OCI-LY7 (cell line): ENCODE measurements at places on chromosomes 2 and 18. TPM values are rescaled to one million over a fixed set of nuclear protein-coding genes. Genes with fewer than 3 reads are reported as not detected.

WDPCP gene
- 29.3 and 29.6 TPM in 2 replicates for total RNA-seq

RNF181 gene
- 95.1 and 97.8 TPM in 2 replicates for total RNA-seq

IL36G gene
- not detected in 2 replicates for total RNA-seq

CXCR1 gene
- total RNA-seq, result not detected in 2 replicates

RBM45 gene
- 18.1 and 22.5 TPM in 2 replicates for total RNA-seq

MAP3K19 gene
- total RNA-seq, result not detected in 2 replicates

DSC2 gene
- total RNA-seq, result not detected in 2 replicates

LHCGR gene
- total RNA-seq, result not detected in 2 replicates

DNAJC27 gene
- 6.6 and 9.4 TPM in 2 replicates for total RNA-seq

ZNF396 gene
- total RNA-seq, result 0.87 and 1.1 TPM in 2 replicates

RRM2 gene
- total RNA-seq, result 313 and 324 TPM in 2 replicates

ACSL3 gene
- 83.2 and 83.4 TPM in 2 replicates for total RNA-seq

- DNase-seq, result no peak
Observed at GRCh38 chr2:240137596-240138253, 1.6 kb upstream of the COPS9 start.

DNA sequence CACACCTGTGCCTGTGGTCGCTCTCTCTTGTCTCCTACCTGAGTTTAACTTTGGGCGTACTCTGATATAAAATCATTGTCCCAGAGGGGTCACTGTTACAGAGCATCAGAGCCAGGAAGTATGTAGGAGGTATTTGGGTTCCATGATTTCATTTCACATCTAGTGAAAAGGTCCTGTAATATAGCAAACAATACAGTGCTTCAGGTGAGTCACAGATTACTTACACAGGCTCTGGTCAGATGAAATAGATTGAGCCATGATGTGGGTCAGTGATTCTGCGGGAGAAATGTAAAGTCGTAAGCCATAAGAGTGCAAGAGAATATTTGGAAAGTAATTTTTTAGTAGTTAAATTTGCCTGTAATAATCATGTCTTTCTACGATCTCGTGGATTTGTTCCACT, 70.2 kb downstream of the SOCS6 start:
- no peak for DNase-seq

- DNase-seq, result no peak
Observed at GRCh38 chr18:47830772-47831171, 99.7 kb downstream of the SMAD2 start.

DNA sequence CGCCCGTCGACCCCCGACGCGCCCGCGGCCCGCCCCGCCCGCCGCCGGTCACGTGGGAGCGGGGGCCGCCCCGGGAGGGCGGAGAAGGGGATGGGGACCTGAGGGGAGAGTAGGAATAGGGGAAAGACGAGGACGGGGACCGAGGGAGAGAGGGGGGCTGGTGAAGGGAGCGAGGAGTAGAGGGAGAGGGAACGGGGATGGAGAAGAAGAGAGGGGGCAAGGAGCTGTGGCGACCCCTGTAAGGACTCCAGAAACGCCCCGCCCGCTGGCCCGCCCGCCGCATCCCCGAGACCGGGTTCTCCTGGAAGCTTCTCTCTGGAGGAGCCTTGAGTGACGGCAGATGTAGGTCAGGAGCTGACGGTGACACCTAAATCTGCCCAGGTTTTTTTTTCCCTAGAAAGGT, 615 bp downstream of the ADNP2 start:
- peak; percentile 20 for DNase-seq

DNA sequence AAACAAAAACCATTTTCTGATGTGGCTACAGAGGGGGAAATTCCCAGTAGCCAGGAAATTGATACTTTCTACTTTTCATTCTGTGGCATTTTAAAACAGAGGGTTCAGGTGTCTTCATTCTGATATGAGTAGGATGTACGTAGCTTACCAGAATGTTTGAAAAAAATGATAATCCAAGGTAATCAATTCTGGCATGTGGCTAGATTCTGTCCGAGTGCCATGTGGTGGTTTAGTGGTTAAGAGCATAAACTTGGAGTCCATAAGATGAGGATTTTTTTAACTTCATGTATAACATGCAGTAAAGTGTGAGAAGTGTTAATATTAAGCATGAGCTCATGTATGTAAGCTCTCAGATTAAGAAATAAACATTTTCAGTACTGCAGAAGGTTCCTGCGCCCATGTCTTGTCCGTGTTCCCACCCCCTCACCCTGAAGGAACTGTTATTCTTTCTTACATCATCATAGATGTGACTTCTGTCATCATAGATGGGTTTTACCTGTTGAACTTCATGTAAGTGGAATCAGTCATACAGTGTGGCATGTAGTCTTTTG, 4.5 kb downstream of the B3GNT2 start:
- DNase-seq, result no peak

- no peak for DNase-seq
Observed at GRCh38 chr2:20931346-20931745, 108.4 kb upstream of the LDAH start.

DNA sequence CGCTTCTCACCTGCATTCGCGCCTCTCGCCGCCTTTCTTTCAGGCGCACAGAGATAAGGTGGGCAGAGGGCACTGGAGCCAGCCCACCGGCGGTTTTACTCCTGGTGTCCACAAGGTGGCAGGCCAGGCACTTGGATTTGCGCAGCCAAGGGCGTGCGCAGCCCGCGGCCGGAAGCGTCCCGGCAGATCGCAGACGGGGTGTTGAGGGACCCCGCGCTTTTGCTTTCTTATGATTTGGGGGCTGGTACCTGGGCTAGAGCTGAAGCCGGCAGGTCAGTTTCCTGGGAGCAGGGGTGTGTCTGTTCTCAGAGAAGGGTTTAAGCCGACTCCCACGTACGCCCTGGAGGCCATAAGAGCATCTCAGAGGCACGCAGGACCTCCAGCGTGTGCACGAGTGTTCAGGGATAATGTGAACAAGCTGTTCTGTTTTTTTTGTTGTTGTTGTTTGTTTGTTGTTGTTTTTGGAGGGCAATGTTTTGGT, 305.6 kb upstream of the CXCR4 start:
- DNase-seq, result peak; percentile 94

DNA sequence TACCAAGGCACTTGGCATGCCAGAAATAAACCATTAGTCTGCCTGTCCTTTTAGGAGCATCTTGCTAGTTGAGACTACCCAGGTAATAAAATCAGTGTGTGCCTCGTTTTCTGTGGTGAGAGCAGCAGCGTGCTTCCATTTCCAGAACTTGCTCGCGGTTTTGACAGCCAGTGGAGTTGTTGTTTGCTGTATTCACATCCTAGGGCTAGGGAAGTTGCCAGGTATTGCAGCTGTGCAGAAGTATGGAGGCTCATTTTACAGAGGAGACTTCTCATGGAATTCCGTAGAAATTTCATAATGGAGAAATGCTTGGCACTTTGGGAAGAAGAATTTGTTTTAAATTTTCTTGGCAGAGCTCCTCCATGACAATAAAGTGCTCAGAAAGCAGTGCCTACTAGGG, 1355.1 kb upstream of the ZEB2 start:
- DNase-seq, result no peak

DNA sequence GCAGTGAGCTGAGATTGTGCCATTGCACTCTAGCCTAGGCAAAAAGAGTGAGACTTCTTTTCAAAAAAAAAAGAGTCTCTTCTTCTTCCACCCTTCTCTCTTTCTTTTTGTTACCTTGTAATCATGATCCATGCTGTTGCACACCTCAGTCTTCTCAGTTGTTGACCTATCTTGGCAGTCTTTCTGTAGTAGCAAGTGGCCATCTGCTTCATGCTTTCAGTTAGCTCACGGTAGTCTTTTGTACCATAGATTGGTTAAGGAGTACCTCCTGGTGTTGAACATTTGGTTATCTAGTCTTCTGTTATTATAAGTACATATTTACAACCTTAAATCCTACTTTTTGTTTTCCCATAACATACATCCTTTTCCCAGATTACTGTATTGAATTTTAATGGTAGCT, 3.1 kb downstream of the GORASP2 start:
- DNase-seq, result no peak

DNA sequence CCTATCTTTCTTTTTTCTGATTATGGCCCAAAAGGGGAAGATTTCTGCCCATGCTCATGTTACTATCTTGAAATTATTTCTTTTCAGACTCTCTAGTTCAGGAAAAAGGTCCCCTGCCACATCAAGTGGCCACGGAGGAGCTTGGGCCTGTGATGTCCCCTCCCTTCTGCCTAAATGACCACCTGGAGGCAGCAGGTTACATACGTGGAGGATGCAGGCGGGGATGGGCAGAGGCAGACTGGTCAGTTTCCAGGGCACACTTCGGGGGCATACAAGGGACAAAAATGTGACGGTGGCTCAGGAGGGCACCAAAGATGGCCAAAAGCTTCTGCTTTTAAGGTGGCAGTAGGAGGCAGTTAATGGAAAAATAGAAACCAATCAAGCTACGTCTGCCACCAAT, 30.7 kb upstream of the STEAP3 start:
- DNase-seq, result no peak

GRCh38 chr2:54546923-54547720, 91.0 kb downstream of the SPTBN1 start:
- DNase-seq, result no peak

DNA sequence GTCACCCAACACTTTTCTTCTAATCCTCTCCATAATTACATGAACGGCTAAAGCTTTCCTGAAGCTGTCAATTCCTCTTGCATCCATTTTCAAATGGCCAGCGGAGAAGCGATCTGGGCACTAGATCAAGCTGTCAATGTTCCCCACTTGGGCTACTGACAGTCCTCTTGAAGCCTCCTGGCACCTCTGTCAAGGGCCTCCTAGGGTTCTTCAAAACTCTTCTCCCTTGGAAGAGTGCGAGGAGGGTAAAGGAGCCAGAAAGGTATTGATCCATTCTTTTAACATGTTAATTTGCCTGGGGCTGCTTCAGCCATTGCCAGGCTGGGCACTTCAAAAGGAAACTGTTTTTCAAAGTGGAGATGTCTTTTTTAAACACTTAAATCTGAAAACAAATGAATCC, 19.8 kb downstream of the EPHA4 start:
- no peak for DNase-seq

DNA sequence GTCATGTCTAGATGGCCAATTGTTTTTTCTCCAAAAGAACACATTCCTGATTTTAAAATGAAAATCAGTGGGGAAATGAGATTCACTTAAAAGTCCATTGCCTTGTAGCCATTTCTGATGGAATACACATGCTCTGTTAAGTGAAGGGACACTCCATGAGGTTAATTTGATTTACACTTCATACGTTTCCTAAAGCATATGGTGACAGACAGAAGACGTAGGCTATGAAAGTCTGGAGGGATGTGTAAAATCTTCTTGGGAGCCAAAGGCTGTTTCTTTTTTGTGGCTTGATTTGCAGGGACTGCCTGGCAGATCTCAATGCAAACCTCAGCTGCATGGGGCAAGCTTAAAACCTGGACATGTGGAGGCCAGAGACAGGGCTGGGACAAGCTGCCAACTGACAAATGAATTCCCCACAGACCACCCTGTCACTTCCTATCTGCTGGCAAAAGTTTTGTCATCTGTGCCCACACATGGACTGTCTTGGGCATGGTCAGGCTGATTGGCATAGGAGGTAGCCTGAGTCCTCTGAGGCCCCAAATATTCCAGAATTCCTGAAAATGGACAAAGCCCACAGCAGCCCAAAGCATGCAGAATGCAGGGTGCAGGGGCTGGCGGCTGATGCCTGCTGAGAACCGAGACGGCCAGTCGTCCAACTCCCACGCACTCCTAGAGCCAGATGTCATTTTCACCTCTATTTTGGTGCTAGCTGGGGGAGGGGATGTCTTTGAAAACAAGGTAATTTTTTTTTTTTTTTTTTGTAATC, 73.9 kb downstream of the SDC1 start:
- DNase-seq, result no peak

DNA sequence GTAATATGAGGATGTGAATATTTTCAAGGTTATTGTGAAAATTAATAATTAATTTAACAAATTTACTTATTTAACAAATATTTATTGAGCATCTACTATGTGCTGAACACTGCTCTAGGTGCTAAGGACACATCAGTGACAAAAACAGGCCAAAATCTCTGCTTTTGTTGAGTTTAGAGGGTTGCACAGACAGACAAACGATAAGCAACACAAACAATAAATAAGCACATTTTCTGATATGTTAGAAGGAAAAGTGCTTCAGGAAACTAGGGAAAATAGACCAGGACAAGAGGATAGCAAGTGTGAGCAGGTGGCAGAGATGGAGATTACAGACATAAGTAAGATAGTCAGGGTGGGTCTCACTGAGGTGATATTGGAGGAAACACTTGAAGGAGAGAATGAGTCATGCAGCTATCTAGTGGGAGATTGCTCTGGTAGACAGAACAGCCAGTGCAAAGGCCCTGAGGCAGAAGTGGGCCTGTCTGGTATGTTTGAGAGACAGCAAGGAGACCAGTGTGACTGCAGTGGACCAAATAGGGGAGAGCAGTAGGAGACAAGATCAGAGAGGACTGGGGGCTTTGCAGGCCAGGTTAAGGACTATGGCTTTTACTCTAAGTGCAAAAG, 38.3 kb downstream of the SFXN5 start:
- DNase-seq, result no peak

- no peak for DNase-seq
Observed at GRCh38 chr2:86147793-86148192, 41.8 kb downstream of the PTCD3 start.

DNA sequence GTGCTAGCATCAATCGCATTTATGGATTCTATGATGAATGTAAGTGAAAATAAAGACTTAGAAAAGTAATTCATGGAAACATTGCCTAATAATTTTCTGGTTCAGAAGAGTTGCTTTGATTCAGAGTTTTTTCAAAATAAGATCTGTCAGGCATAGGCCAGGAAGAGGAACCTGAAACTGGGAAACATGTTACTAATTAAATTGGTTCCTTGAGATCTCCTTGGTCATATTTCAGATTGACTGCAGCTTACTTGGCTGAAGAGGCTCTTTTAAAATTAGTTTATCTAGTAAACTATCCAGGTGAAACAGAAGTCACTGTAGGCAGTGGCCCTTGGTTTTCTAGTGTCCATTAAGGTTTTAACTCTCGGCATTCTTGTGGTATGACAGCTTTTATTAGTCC, 27.4 kb downstream of the PPP1CB start:
- no peak for DNase-seq

GRCh38 chr2:105553538-105554196, 154.8 kb upstream of the FHL2 start:
- no peak for DNase-seq

GRCh38 chr2:84823229-84823628, 57.7 kb downstream of the TRABD2A start:
- DNase-seq, result no peak

DNA sequence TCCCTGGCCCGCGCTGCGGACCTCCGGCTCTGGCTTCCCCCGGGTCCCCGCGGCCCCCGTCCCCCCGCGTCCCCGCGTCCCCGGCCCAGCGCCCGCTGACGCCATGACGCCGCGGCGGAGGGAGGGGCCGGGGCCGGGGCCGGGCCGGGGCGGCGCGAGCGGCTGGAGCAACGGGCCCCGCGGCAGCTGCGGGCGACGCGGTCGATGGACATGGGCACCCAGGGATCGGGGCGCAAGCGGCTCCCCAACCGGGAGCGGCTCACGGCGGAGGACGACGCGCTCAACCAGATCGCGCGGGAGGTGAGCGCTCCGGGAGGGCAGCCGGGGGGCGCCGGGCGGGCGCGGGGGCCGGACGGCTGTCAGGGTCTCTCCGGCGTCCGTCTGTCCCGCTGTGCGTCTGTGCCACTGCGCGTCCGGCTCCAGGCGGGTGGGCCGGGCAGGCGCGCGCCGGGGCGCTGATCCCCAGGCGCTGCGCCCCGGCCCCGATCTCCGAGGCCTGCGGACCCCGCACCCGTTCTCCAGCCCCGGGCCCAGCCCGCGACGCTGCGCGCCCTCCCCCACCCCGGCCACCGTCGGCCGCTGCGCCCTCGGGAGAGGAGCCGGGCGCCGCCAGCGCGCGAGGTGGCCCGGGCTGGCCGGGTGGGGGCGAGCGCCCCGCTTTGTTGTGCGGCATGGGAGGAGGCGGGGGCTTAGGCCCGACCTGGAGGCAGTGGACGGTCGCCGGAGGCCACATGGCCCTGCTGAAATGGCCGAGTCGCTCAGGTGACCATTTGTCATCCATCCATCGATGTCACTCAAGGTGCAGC, at the start of gene LRRFIP1:
Gene LRRFIP1, plus strand, starts transcription at position 147 of the 806 bp plus-strand sequence. Its CDS starts 58 bp downstream, at position 205.
- no peak for DNase-seq
